ENCODE measurements at places on chromosomes 16 and 17. TPM values are rescaled to one million over a fixed set of nuclear protein-coding genes. Genes with fewer than 3 reads are reported as not detected.

DPEP3 gene
- not detected for total RNA-seq

PSME3 gene
- 41.0 TPM for total RNA-seq

RHBDL3 gene
- 2.5 TPM for total RNA-seq

CCL8 gene
- total RNA-seq = not detected

GCGR gene
- total RNA-seq = not detected

GP2 gene
- not detected for total RNA-seq

SLC6A2 gene
- total RNA-seq = not detected

SRL gene
- total RNA-seq = not detected

TBC1D28 gene
- total RNA-seq = 5.3 TPM

ST6GALNAC2 gene
- not detected for total RNA-seq

NUDT7 gene
- total RNA-seq = 3.1 TPM

HIC1 gene
- 3.1 TPM for total RNA-seq

HEATR9 gene
- not detected for total RNA-seq

SPPL2C gene
- total RNA-seq = 0.63 TPM

CA10 gene
- 12.2 TPM for total RNA-seq

HOXB9 gene
- total RNA-seq = not detected

ZFPM1 gene
- 2.2 TPM for total RNA-seq

TUBG1 gene
- total RNA-seq = 18.2 TPM

TTYH2 gene
- 17.2 TPM for total RNA-seq

CCL17 gene
- total RNA-seq = not detected

KRTAP9-4 gene
- total RNA-seq = not detected

TNFRSF13B gene
- total RNA-seq = not detected

NDUFB10 gene
- 73.6 TPM for total RNA-seq

SKAP1 gene
- total RNA-seq = 0.31 TPM

DOC2A gene
- total RNA-seq = 17.2 TPM

KRT31 gene
- 0.94 TPM for total RNA-seq

C16orf96 gene
- 0.63 TPM for total RNA-seq

GJC1 gene
- total RNA-seq = 109 TPM

TPSD1 gene
- not detected for total RNA-seq

TNFRSF17 gene
- total RNA-seq = 0.63 TPM

KRTAP1-5 gene
- total RNA-seq = not detected

SLFN14 gene
- 0.31 TPM for total RNA-seq

TK1 gene
- 4.1 TPM for total RNA-seq

ST6GALNAC1 gene
- total RNA-seq = 3.1 TPM

PRR35 gene
- total RNA-seq = not detected

CA7 gene
- total RNA-seq = not detected

CACNG4 gene
- total RNA-seq = 62.3 TPM

SOX9 gene
- 27.9 TPM for total RNA-seq

PRPSAP2 gene
- 125 TPM for total RNA-seq

RPS2 gene
- total RNA-seq = 1,162 TPM

KRT14 gene
- total RNA-seq = not detected

LRRC75A gene
- total RNA-seq = 7.5 TPM

DPEP1 gene
- total RNA-seq = 4.1 TPM

CDYL2 gene
- 11.6 TPM for total RNA-seq

PRRT2 gene
- total RNA-seq = 36.0 TPM
